ENCODE measurements at places on chromosomes 3 and 15.

GRCh38 chr15:64501396-64501715, 41.0 kb downstream of the ZNF609 start:
- H3K27me3 ChIP-seq, result no peaks in the 10 kb centered on the region
- H3K36me3 ChIP-seq, result peaks cover 16% of the 10 kb centered on the region
- no peak for DNase-seq
- H3K27ac ChIP-seq, result peak overlapping the region; percentile 66
- H3K4me3 ChIP-seq, result no peak overlapping the region
- no peaks in the 10 kb centered on the region for H3K4me1 ChIP-seq

- DNase-seq, result no peak
- H3K27me3 ChIP-seq, result no peaks in the 10 kb centered on the region
- H3K4me1 ChIP-seq, result no peaks in the 10 kb centered on the region
- H3K36me3 ChIP-seq, result no peaks in the 10 kb centered on the region
- H3K4me3 ChIP-seq, result no peak overlapping the region
Observed at GRCh38 chr15:66833803-66834202, 131.8 kb downstream of the SMAD6 start.

DNA sequence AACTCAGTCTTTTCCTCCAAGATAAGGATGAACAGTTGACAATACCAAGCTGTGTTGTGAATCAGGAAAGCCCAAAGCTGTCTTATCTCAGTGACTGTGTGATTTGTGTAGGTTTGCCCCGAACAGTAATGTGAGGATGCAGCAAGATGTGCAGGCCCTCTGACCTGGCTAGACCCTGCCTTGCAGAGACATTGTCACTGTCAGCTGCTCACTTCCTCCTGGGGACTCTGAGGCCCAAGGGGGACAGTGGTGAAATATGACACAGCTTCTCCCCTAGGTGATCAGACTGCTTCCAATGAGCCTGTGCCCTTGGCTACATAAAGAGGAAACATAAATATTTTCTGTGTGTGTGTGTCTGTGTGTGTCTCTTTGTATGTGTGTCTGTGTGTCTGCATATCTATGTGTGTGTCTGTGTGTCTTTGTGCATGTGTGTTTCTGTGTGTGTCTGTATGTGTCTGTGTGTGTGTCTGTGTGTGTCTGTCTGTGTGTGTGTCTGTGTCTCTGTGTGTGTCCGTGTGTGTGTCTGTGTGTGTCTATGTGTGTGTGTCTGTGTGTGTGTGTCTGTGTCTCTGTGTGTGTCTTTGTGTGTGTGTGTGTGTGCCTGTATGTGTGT, 21.7 kb downstream of the LRRK1 start:
- no peaks in the 10 kb centered on the region for H3K4me1 ChIP-seq
- no peak overlapping the region for H3K4me3 ChIP-seq
- H3K27me3 ChIP-seq, result no peaks in the 10 kb centered on the region
- no peak for DNase-seq
- H3K27ac ChIP-seq, result no peak overlapping the region

DNA sequence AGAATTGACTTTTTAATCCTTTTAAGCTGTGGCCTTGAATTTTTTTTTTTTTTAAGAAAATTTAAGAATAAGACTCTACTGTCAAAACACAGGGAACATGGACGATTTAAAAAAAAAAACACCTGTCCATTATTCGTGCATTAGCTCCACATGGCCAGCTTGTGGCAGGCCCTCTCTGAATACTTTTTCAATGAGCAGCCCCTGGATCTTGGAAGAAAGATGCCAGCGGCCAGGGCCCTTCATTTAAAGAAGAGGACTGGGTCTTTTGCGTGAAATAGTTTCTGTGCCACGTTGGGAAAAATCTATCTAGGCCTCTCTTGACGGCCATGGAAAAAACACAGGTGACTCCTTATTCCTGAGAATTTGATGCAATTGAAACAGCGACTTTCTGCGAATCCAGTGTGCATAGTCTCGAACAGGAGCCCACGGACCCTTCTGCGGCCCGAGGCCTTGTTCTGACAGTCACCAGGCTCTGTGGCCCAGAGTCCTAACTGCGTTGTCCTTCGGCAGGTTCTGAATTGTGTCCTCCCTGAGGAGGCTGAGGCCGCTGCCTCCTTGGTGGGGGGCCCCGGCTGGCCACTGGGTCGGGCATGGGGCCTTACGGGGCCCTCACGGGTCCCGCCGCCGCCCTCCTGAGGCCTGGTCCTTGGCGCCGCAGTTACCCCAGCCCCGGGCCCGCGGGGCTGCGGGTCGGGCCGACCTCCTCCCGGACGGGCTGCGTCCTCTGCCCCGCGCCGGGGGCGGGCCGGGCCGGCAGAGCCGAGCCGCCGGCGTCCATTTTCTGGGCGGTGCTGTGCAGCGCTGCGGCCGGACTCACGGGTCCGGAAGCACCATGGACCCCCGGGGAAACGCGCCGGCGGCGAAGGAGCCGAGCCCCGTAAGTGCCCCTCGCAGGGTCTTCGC, 33.5 kb downstream of the ZBTB38 start:
- DNase-seq, result no peak
- H3K36me3 ChIP-seq, result peaks cover 10% of the 10 kb centered on the region
- H3K27me3 ChIP-seq, result no peaks in the 10 kb centered on the region
- peak overlapping the region; percentile 66 for H3K4me3 ChIP-seq

DNA sequence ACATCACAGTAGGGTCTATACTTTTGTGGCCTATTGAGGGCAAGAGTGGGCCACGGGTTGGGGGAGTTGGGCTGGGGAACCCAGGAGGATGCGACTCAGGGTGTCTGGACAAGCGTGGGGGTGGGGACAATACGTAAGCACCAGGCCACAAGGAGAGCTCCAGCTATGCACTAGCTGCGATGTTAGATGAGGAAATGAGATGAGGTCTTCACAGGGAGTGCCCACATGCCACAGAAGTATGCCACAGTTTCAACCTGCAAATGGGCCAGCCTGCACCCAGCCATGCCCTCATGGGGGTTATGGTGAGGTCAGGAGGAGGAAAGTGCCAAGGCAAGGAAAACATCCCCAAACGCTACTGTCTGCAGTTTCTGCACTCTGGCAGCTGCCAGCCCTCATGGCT, 30.5 kb downstream of the CACNA2D2 start:
- DNase-seq, result no peak
- H3K27ac ChIP-seq, result no peak overlapping the region
- H3K27me3 ChIP-seq, result no peaks in the 10 kb centered on the region

- no peak overlapping the region for H3K4me3 ChIP-seq
- no peaks in the 10 kb centered on the region for H3K36me3 ChIP-seq
- H3K27me3 ChIP-seq, result no peaks in the 10 kb centered on the region
- DNase-seq, result no peak
- no peak overlapping the region for H3K27ac ChIP-seq
- peaks cover 14% of the 10 kb centered on the region for H3K4me1 ChIP-seq
Observed at GRCh38 chr3:187400756-187401155, 32.6 kb downstream of the RTP4 start.

GRCh38 chr3:45273681-45274515, 47.8 kb upstream of the TMEM158 start:
- no peak overlapping the region for H3K27ac ChIP-seq
- no peaks in the 10 kb centered on the region for H3K36me3 ChIP-seq
- H3K27me3 ChIP-seq, result no peaks in the 10 kb centered on the region

GRCh38 chr3:142849148-142849547, 39.7 kb downstream of the PCOLCE2 start:
- DNase-seq, result no peak
- no peak overlapping the region for H3K4me3 ChIP-seq
- no peak overlapping the region for H3K27ac ChIP-seq
- no peaks in the 10 kb centered on the region for H3K4me1 ChIP-seq
- no peaks in the 10 kb centered on the region for H3K27me3 ChIP-seq

DNA sequence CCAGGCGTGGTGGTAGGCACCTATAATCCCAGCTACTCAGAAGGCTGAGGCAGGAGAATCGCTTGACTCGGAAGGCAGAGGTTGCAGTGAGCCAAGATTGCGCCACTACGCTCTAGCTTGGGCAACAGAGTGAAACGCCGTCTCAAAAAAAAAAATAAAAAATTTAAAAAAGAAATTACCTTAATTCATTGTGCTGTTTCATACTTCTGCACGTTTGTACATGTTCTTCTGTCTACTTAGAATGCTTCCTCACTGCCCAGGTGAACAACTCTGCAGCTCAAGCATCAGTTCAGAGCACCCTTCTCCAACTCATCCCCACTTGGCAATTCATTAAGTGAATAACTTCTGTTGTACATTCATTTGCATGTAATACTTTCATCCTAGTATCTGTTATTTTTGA, 14.0 kb downstream of the CAPN7 start:
- no peak overlapping the region for H3K27ac ChIP-seq
- H3K36me3 ChIP-seq, result peaks cover 33% of the 10 kb centered on the region
- H3K27me3 ChIP-seq, result no peaks in the 10 kb centered on the region
- DNase-seq, result no peak

- no peaks in the 10 kb centered on the region for H3K27me3 ChIP-seq
- DNase-seq, result no peak
Observed at GRCh38 chr3:69203631-69204314, 81.4 kb upstream of the LMOD3 start.

DNA sequence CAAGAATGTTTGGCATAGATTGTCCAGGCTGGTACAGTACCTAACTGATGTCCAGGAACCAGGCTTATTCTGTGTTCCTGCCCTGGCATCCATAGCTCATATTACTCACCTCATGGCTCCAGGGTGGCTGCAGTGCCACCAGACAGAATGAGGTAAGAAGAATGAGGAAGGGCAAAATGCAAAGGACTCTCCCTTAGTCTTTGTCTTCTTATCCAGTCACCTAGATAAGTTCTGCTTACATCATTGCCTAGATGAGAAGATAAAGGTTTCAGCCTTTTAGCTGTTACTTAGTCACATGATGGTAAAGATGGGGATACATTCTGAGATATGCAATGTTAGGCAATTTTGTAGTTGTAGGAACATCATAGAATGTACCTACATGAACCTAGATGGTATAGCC, 45.8 kb downstream of the CHP1 start:
- no peak overlapping the region for H3K27ac ChIP-seq
- H3K27me3 ChIP-seq, result no peaks in the 10 kb centered on the region
- peaks cover 60% of the 10 kb centered on the region for H3K36me3 ChIP-seq
- H3K4me3 ChIP-seq, result no peak overlapping the region
- H3K4me1 ChIP-seq, result no peaks in the 10 kb centered on the region
- no peak for DNase-seq

GRCh38 chr3:64650096-64650622, 37.6 kb downstream of the ADAMTS9 start:
- no peaks in the 10 kb centered on the region for H3K27me3 ChIP-seq
- H3K27ac ChIP-seq, result peak overlapping the region; percentile 57
- no peak for DNase-seq
- H3K4me1 ChIP-seq, result no peaks in the 10 kb centered on the region

DNA sequence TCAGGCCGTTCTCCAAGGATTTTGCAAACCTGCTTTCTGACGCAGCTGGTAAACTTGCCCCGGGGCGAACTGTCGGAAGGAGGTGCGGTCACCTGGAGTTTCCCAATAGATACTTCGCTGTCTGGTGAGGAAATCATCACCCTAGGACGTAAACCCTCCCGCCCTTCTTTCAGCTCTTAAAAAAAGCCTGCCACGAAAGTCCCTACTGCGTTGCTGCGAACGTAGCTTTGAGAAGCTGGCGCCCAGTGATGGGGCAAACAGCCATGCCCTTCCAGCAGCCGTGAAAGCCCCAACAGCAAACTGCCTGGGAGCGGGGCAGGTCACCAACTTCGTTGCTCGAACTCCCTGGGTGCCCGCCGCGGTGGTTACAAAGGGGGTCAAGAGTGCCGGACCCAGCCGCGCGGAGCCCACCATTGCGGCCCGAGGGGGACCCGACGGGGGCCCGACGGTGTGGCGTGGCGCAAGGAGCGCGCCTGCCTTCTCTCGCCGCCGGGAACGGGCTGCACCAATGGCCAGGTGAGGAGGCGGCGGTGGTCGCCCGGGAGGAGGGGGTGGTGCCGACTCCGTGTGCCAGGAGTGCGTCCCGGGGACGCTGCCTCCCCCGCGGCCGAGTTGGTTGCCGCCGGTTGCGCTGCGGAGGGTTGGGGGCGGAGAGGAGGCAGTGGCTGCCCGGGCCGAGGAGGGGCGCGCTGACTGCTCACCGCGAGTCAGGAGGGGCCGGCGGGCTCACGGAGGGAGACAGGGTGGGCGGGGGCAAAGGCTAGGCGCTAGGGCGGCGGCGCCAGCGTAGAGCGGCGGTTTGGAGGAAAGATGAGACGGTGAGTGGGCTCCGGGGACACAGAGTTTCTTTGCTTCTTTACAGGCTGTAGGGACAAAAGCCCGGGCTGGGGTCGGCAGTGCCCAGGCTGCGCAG, at the start of gene PHLDB2:
Gene PHLDB2, plus strand, starts transcription at position 205 of the 913 bp plus-strand sequence. CDS start 24,813 bp downstream, outside the sequence.
- DNase-seq, result peak; percentile 91
- H3K27ac ChIP-seq, result peak within 1 kb of the TSS; percentile 95
- peak within 1 kb of the TSS; percentile 97 for H3K4me3 ChIP-seq
- H3K27me3 ChIP-seq, result no peaks in the 10 kb centered on the region
- no peaks in the 10 kb centered on the region for H3K36me3 ChIP-seq

DNA sequence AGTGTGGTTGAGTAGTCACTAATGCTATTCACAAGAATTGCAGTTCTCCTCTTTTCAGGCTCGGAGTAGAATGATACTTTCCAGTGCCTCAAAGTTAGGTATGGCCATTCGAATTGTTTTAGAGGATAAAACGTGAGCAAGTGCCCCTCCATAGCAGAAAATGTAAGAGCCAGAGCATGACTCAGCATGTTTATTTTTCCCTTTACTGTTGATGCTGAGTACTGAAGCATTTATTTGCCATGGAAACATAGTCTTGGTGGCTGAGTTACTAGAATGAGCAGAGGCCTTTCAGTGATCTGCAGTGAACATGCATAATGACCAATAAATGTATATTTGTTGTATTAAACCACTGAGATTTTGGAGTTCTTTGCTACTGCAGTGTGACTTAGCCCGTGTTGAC, 540.6 kb downstream of the NLGN1 start:
- H3K27ac ChIP-seq, result no peak overlapping the region
- H3K4me3 ChIP-seq, result no peak overlapping the region
- no peaks in the 10 kb centered on the region for H3K4me1 ChIP-seq

DNA sequence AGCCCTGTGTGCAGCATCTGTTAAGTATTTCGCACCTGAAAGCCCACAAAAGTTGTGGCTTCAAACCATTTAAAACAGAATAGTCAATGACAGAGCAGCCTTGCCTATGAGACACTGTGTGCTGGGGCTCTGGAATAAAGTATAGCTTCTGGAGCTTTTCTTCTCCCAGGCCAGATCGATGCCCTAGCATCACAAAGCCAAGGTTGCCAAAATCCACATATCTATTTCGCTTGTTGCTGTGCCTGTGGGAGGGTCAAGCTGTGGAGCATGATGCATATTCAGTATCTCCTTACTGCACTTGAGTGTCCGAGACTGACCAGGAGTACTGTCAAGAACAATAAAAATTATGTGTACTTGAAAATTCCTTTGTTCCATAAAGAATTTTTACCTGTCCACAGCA, 7.6 kb downstream of the PLOD2 start:
- H3K27ac ChIP-seq, result peak overlapping the region; percentile 94
- peak overlapping the region; percentile 4 for H3K4me3 ChIP-seq
- H3K36me3 ChIP-seq, result no peaks in the 10 kb centered on the region
- H3K4me1 ChIP-seq, result no peaks in the 10 kb centered on the region
- no peaks in the 10 kb centered on the region for H3K27me3 ChIP-seq
